Stimulated activated CD8-positive, alpha-beta memory T cell treated with anti-CD3 and anti-CD28 coated beads, Interleukin-2, amount 100 ng/mL, for 48 hours (primary cell): ENCODE measurements at places on chromosomes 2 and 18.

GRCh38 chr18:75818383-75818782 lies 390.9 kb upstream of the SMIM21 start:
- DNase-seq: no peak

- DNase-seq: no peak
These were observed 121.4 kb upstream of the MGAT5 start for GRCh38 chr2:134132490-134132857.

DNA sequence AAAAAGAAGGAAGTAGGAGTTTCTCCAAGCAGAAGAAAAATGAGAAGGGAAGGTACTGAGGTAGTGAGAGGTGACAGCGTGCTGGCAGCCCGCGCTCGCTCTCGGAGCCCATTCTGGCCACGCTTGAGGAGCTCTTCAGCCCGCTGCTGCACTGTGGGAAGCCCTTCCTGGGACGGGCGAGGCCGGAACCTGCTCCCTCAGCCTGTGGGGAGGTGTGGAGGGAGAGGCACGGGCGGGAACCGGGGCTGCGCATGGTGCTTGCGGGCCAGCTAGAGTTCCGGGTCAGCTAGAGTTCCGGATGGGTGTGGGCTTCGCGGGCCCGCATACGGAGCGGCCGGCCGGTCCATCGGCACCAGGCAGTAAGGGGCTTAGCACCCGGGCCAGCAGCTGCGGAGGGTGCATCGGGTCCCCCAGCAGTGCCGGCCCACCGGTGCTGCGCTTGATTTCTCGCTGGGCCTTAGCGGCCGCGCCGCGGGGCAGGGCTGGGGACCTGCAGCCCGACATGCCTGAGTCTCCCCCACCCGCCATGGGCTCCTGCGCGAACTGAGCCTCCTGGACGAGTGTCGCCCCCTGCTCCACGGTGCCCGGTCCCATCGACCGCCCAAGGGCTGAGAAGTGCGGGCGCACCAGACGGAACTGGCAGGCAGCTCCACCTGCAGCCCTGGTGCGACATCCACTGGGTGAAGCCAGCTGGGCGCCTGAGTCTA lies 11.1 kb upstream of the CYS1 start:
- no peak for DNase-seq

GRCh38 chr2:195543902-195544894 lies 112.8 kb upstream of the SLC39A10 start:
- no peak for DNase-seq

GRCh38 chr2:61363580-61363979 lies 107.3 kb downstream of the USP34 start:
- no peak for DNase-seq

DNA sequence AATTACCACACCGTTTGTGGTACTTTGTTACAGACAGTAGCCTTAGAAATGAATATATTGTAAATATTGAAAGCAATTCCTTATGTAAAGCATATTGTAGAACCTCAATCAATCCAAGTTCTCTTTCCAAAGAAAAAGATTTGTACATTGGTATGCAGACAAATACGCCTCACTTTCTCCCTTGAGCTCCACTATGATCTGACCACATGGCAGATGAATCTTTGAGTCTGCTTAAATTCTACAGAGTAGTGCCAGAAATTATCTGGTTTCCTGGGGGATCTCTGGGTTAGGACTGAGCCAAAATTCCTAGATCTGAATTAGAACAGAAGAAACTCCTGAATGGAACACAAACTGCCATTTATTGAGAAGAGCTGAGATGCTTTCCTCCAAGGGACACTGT lies 99.0 kb downstream of the CPO start:
- DNase-seq: no peak

DNA sequence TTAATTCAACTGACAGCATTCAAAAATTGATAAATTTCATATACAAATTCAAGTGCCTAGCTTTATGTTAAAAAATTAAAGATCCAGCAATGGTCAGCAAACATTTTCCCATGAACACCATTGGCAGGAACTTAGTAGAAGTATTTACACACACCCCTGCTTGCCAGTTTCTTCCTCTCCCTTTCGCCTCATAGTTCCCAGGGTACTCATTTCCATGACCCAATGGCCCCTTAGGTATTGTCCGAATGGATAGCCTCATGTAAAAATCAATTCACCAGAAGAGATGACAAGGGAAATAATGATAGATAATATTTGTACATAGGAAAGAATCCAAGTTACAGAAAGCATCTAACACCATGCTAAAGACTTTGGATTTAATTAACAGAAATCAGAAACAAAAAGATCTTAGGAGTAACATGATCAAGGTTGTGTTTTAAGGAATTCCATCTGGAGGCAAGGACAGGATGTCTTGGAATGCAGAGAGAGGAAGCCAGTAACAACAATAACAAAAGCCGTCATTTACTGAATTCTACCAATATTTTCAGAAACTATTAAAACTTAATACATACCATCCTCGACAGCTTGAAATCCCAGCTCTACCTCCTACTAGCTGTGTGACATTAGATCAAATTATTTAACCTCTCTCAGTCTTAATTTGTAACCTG lies 423.0 kb downstream of the IRS1 start:
- DNase-seq: no peak

- no peak for DNase-seq
These were observed 169.5 kb upstream of the MAP3K20 start for GRCh38 chr2:172905937-172906811.

DNA sequence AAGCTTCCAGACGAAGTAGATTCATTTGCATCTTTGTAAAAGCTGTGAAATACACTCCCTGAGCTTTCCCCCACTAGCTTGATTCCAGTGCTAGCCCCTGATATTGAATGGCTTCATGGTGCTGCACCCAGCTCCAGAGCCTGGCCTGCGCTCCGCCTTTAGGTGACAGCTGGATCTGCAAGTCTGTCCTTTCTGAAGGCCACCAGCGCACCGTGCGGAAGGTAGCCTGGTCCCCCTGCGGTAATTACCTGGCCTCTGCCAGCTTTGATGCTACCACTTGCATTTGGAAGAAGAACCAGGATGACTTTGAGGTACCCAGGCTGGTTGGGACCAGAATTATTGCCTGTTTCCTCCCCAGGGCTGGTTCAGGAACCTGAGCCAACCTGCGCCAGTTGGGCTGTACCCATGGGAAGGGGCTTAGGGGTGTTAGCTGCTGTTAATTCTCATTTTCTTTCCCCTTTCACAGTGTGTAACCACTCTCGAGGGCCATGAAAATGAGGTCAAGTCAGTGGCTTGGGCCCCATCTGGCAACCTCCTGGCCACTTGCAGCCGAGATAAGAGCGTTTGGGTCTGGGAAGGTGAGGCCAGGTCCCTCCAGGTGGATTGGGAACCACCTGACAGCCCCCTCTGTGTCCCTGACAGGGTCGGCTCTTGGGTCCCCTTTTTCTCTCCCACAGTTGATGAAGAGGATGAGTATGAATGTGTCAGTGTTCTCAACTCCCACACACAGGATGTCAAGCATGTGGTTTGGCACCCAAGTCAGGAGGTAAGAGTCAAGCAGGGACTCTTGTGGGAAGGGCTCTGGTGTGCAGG lies 1.3 kb downstream of the CIAO1 start:
- peak; percentile 32 for DNase-seq

DNA sequence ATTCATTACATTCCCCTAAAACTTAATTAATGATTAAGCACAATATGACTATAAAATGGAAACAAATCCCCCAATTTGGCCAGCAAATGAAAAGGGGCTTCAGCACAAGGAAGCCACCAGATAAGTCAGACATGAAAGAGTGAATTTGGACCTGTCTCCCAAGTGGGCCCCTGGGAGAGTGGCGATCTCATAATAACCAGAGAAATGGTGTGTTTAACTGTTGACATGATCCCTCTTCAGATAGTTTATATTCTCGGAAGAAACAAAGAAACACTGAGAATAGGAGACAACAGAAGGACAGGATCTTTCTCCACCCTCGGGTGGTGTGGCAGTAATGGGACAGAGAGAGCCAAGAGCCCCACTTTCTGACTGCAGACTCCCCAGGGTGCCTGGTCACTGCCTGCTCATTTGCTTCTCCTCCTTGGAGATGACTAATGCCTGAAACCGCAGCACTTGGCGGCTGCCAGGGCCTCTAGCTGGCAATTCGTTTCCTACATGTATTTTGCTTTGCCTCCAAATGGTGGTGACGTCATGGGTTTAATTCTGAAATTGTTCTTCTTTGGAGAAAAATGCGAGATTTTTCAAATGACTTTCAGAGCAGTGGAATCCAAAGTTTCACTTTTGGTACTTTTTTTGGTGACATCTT lies 46.4 kb upstream of the SPP2 start:
- no peak for DNase-seq

DNA sequence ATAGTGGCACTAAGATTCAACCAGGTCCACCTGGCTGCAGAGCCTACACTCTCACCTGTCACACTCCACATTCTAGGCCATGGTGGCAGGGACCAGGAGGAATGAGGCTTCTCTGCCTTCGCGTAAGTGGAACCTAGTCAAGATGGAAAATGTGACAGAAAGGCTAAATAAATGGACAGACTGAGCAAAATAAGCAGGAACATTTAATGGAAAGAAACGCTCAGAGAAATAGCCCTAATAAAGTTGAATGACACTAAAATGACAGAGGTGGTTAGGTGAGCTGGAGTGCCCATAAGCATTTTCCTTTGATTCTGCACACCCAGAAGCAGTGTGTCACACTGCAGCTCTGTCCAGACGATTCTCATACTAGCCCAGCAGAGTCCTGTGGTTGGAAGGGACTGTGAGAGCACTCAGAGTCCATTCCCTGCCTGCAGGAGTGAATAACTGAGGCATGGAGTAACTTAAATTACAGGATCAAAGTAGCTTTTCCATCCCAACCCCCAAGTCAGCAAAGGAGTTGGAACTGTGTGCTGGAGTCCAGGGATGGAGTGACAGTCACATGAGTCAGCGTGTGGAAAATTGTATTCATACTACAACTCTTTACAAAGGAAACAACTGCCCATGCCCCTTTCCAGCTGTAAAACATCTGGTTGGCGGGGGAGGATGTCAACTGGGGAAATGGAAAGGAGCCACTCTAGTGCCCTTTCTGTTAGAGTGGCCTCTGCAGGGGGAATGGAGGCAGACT lies 105.4 kb upstream of the LGALSL start:
- no peak for DNase-seq

DNA sequence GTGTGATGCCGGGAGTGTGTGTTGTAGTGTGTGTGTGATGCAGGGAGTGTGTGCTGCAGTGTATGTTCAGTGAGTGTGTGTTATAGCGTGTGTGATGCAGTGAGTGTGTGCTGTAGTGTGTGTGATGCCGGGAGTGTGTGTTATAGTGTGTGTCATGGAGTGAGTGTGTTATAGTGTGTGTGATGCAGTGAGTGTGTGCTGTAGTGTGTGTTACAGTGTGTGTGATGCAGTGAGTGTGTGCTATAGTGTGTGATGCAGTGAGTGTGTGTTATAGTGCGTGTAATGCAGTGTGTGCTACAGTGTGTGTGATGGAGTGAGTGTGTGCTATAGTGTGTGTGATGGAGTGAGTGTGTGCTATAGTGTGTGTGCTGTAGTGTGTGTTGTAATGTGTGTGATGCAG lies 182.1 kb upstream of the SOX11 start:
- DNase-seq: no peak

DNA sequence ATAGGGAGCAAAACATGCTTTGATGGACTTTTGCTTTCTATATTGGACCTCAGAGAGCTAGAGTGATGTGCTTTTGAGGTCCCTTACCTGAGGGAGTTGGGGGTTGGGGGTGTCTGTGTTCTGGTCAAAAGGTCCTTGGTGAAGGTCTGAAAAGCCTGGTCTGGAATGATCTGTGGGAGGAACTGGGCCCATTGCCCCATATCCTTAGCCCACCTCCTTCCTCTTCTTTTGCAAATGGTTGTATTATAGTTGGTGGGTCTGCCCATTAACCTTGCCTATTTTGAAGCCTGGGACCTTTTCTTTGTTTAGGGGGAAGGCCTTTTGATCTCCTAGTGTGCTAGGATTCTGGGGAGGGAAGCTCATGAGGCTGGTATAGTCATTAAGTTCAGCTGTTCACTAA lies 88.7 kb downstream of the FMNL2 start:
- no peak for DNase-seq

DNA sequence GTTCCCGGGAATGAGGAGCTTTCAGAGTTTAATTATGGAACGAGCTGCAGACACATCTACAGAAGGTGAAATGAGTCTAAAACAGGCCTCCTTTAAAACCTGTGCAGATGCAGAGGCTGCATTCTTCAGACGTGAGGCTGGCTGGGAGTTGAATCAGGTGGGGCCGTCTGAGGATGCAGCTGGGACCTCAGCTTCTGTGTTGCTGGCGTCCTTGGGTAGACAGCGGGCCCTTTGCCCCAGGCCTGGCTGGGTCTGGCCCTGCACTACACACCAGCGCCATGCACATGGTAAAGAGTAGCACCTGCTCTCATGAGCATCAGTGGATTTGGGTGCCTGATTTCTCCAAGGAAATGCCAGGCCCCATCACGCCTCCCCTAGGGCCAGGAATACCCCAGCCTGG lies 67.3 kb downstream of the TMEM18 start:
- no peak for DNase-seq

DNA sequence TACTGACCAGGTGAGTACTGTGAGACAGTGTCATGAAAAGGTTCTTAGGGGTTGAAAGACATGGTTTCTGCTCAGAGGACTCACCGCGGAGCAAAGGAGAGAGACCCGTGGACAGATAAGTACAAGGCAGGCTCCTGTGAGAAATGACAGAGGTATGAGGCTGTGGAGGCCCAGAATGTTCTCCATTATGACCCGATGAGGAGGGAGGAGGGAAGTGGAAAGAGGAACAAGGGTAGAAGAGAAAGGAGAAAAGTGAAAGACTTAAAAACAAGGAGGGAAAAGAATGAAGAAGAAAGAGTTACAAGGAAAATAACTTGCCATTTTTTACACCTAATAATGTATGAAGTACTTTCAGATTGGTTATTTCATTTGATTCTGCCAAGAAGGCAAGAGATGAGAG lies 29.8 kb downstream of the MAPRE3 start:
- no peak for DNase-seq

DNA sequence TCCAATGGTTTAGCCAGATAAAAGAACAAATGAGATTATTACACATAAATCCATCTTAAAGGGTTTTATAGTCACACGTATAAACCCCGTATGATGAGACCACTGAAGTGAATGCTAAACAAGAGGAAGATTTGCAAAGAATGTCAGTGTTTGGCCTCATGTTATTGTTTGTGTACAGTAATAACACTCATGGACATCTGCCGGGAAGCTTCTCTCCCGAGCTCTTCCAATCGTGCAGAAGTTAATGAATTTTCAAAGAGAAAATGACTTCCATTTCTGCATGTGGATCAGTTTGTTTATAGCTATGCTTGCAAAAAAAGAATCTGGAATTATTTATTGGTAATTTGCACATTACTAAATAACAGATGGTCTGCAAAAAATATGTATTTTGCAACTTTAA lies 88.5 kb upstream of the APCDD1 start:
- no peak for DNase-seq

DNA sequence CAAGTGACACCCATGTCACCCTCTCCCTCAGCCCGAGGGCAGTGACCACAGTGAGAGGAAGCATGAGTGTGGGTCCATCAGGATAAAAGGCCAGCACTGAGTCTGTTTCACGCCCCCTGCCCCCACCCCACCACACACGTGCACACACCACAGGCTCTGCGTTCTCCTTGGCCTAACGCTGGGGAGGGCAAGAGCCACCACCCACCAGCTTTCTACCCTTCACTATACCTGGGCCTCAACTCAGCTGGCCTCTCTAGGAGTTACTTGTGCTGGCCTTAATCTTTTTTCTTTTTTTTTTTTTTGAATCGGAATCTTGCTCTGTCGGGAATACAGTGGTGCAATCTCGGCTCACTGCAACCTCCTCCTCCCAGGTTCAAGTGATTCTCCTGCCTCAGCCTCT lies 140.5 kb downstream of the ZFP36L2 start:
- DNase-seq: no peak

- no peak for DNase-seq
These were observed 303.3 kb downstream of the CNTNAP5 start for GRCh38 chr2:124328397-124328796.

- no peak for DNase-seq
These were observed 233.1 kb upstream of the MEX3C start for GRCh38 chr18:51430538-51430937.
